ENCODE measurements at places on chromosomes 12 and 14.
A peak's percentile ranks its signal among the peaks of the same experiment; 100 is the strongest.

DNA sequence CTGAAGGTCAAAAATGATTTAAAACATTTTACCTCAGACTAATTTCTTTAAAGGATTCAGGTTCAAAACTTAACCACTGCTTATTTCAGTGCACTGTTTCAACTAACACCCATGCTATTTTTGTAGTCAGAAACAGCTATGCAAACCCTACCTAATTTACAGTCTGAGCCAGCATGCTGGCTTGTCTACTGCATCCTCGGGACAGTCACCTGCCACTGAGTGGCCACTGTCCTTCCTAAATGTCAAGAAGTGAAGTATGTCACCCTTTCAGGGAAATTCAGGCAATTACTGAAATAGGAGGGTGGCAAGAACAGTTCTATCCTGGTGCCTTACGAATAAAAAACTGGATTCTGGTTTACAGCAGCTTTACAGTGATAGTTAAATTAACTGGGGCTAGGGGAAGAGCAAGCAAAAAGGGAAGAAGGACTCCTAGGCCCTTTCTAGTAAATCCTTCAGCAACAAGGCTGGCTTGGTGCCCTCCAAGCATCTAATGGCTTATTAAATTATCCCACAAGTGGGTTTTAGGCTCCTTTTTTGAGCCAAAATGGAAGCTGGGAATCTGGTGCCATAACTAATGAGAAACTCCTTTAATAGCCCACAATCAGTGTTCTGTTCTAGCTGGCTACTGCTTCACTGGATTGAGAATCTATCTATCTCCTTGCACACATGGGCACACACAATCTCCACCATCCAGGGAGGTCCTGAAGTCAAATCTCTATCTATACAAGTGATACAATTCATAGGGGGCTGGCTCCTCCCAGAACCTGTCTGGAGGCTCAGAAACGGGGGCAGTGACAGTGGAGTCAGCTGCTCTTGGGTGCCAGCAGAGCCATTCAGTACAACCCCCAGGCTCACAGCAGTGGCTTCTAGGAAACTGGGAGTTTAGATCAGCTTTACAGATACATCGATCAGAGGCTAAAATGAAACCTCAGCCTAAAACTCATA lies 43.4 kb downstream of the SH2B3 start:
- DNase-seq: no peak

DNA sequence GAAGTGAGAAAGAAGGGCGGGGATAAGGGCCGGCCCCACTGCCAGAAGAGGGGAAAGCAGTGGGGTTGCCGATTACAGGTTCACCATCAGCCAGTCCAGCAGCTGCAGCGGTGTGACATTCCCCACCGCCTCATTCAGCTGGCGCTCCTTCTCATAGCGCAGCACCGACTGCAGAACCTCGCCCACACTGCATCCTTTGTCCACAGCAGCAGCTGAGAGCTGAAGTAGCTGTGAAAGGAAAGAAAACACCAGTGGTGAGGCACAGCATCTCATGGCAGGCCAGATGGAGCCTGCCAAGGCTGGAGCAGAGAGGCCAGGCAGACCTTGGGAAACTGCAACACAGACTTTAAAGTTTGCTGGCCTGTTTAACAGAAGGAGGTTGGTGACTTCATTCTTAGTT lies 33.2 kb downstream of the AKAP3 start:
- DNase-seq: no peak

DNA sequence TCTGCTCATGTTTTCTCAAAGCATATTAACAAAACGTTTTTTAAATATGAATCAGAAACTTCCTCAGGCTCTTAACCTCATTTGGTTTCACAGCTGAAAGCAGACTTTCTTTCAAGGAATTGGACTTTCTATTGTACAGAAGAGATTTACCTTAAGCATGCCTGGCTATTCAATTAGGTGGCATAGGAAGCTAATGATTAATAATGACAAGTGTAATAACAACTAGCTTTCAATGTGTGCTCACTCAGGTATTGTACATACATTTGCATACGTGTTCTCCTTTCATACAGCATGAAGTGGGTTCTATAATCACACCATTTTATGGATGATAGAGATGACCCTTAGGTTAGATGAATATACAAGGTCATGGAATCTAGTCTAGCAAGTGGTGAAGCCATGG lies 115.7 kb downstream of the ANO6 start:
- DNase-seq: no peak

DNA sequence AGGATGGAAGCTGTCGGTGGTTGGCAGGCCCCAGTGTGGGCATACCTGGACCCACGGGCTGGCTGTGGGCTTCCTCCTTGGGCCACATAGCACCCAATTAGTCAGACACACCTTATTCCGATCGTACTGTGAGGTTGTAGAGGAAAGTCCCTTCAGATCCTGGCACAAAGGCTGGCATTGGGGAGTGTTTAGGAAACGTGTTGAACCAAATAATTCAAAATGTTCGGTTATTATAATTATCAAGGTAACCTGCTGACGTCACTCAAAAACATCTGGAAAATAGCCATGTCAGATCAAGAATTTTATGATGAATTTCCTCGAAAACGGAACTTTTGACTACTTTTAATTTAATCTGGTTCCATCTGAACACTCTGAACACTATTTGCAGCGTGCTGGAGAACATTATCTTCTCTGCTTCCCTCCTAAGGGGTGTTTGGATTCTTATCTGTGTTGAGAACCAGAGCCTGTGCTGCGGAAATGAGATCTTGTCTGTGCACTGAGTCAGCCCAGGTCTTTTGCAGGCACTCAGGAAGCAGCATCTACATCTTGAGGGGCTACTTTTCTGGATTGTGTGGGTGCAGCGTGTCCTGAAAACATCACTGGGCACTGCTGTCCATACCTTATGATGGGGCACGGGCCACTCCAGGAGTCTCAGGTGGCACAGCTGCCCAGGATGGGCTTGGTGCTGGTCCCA lies 100.3 kb downstream of the SLC25A47 start:
- no peak for DNase-seq

DNA sequence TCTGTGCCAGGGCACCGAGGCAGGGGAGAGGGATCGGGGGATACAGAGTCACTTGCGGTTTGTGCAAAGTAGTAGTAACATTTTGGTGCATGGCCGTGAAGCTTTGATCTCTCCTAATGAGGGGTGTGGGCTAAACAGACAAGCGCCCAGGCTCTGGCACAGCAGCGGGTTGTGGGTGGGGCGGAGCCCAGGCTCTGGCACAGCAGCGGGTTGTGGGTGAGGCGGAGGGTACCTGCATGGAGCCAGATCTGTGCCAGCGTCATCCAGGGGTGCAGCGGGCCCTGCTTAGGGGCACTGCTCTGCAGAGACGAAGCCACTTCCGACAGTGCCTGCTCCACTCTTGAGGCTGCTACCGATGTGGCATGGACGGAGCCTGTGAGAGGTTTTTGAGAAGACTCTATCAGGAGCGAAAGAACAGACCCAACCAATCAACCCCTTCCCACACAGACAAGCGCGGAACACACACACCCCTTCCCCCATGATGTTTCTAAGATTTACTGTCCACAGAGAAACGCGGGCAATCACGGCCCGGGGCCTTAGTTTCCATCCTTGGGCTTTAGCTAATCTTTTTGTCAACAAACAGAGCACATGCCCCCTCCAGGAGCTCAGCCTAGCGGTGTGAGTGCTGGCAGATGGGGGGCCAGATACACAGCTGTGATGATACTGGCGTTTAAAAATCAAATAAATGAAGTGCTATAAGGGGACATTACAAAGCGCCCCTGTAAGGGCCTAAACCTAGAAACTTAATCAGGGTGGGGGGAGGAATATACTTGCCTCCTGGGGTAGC lies 196.6 kb downstream of the CALM1 start:
- DNase-seq: peak; percentile 62

DNA sequence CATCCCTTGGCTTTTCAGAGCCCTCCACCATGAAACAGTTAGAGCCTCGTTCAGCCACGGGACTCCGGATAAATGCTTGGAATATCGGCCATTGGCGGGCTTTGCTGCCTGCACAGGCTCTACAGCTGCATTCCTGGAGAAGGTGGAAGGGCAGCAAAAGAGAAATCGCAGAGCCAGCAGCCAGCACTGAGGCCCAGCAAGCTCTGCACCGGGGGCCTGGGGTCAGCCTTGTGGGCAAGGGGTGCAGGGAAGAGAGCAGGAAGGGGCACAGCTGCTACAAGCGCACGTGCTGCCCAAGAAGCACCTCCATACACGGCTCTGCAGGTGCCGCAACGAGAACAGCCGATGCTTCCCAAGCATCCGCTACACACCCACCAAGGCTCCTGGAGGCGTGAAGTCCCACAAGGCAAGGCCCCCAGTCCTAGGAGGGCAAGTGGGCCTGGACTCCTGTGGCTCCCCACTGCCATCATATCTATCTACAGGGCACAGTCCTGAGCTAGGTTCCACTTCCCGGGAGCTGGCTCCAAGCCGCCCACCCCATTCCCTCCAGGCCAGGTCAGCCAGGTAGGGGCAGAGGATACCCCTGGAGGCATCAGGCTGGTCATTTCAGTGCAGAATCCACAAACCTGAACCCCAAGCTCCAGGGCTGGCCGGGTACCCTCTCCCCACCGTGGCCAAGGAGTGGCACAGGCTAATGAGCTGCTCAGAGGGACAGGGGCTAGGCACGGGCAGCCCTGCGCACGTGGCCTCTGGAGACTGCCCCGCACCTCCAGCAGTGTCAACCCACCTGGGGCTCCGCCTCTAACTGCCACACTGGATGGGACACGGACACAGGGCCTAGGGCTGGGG lies 40.2 kb downstream of the CCNK start:
- DNase-seq: no peak

- DNase-seq: no peak
Measured at GRCh38 chr12:76096079-76096646, 11.7 kb upstream of the NAP1L1 start.

GRCh38 chr12:64039281-64039871 lies 182.7 kb downstream of the KICS2 start:
- no peak for DNase-seq

GRCh38 chr14:104227806-104228205 lies 89.4 kb downstream of the KIF26A start:
- DNase-seq: no peak

- no peak for DNase-seq
Measured at GRCh38 chr14:101118746-101119591, 215.4 kb upstream of the RTL1 start.

DNA sequence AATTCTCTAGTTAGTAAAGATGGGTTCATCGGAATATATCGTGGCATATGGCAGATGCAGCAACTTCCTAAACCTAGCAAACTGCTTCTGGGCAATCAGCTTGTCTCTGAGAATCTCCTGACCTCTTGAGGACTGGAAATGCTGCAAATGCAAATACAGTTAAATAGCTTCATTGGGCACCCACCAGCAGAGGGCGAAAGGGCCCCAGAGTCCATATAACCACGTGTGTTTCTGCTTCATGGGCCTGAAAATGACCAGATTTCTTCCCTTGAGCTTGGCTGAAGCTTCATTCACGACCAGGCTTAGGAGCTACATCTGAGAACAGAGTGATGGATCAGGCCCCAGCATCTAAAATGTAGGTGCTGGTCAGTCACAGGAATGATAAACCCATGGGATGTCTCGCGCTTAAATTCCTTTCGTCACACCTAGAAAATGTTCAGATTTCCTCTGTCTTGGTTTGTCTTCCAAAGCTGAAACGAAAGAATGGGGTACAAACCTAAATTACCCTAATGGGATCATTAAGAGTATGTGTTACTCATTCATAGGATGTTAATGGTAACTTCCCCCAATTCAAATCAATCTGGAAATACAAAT lies 1482.5 kb upstream of the TMEM132C start:
- peak; percentile 41 for DNase-seq

GRCh38 chr14:94710731-94711130 lies 59.2 kb downstream of the GSC start:
- DNase-seq: no peak

DNA sequence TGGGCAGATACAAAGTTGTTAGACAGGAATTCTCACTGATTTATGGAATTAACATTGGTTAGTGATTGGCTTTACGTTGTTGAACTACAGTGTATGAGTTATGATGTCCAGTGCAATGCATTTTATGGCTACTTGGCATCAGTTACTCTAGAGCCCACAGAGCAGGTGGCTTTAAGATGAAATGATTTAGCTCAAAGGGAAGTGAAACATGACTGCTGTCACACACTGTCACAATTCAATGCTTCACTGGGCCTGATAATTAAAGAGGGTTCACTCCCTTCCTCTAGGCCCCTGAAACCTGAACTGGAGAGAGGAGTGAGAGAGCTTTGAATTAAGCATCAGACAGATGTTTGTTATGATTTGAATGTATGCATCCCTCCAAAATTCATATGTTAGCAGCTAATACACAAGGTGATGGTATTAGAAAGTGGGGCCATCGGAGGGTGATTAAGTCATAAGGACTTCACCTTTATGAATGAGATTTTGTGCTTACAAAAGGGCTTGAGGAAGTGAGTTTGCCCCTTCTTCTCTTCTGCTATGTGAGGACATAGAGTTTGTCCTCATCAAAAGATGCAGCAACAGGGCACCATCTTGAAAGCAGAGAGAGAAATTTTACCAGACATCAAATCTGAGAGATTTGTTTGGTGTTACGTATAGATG lies 175.8 kb upstream of the GRIN2B start:
- no peak for DNase-seq

DNA sequence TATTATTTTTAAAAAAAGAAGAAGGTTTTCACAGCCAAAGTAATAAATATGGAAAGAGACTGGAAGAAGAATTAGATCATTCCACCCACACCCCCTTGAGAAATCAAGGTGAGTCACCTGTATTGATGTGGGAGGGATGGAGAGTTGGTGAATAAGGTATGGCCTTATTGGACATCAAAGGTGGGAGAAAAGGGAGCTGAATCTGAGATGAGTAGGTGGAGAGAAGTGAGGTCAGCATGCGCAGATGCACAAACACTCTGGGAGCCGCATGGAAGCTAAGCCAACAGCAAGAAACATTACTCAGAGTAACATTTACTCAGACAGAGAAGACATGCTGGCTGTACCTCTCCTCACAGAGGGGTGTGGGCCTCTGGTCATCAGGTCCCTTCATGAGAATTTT lies 113.1 kb upstream of the FOXG1 start:
- peak; percentile 70 for DNase-seq

DNA sequence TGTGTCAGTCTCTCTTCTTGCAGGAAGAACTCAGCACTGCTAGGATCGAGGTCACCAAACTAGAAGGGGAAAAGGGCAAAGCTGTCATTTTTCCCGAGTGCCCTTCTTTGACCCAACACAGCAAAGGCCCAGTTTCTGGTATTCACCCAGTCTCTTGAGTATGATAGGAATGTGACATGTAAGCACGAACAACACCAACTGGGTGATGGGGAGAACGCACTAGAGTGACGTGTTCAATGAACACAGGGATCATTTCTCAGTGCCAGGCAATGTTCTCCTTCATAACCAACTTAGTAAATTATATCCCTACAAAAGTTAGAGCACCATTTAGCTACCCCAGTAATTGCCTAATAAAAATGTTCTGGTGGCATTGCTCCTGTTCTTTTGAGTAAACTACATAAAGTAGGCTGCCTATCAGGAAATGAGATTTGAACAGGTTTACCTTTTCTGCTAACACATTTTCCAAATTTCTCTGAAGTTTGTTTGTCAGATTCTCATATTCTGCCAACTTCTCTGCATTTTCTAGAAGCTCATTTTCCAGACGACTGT lies 64.5 kb downstream of the NIN start:
- DNase-seq: no peak

DNA sequence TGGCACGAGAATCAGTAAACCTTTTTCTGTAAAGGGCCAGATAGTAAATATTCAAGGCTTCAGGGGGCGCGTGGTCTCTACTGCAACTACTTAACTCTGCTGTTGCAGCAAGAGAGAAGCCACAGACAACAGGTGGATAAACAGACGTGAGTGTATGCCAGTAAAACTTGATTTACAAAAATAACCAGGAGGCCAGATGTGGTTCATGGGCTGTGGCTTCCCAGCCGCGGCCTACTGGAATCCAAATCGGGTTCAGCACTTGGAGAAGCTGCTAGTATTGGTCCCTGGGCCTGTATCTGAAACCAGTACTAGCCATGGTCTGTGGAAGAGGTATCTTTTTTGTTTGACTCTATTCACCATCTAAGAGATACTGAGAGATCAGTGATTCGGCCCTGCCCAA lies 13.3 kb downstream of the PPP2R5C start:
- DNase-seq: no peak
